ENCODE measurements at places on chromosomes 3 and 15.

GRCh38 chr3:168865022-168865551 is 769.4 kb upstream of the GOLIM4 start:
- DNase-seq = no peak

DNA sequence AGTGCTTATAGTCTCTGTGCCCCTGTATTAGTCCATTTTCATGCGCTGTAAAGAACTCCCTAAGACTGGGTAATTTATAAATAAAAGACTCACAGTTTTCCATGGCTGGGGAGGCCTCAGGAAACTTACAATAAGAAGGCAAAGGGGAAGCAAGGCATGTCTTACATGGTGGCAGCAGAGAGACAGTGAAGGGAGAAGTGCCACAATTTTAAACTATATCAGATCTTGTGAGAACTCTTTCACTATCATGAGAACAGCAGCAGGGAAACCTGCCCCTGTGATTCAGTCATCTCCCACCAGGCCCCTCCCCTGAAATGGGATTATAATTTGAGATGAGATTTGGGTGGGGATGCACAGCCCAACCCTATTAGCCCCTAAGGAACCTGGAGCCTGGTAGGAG is 243.2 kb downstream of the EDEM1 start:
- DNase-seq = no peak

DNA sequence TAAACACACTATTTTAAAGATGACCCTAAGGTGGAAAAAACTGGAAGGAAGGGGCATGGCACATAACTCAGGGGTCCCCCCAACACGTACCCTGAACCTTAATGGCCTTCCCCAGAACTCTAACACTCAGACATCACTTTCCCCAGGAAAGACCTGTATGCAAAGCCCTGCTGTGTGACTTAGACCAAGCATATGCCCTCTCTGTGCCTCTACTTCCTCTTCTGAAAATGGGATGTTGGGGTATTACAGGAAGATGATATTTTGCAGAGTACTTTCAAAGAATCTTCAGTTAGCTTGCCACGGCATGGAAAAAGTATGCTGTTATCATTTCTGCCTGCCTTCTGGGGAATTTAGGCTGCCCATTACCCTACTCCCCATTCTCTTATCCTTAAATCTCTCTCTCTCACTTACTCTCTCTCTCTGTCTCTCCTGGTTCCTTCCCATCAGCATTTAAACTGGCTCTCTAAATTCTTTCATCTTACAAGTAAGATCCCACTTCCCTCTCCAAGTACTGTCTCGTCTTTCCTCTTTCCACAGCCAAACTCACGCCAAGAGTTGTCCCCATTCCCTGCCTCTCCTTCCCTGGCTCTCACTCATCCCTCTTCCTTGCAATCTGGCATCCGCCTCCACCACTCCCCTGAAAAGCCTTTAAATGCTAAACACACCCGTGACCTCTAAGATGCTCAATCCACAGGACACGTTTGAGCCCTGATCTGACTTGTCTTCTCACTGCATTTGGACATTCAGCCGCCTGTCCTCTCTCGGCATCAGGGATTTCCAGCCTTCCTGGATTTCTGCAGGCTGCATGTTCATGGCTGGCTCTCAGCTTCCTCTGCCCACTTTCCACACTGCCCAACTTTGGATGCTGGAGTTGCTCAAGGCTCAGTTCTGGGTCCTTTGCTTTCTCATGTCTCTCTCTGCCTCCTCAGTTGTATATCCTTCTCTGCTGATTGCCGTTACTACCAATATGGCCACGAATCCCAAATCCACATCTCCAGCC is 7.5 kb upstream of the INSYN1 start:
- no peak for DNase-seq

GRCh38 chr15:70027518-70027917 is 70.2 kb downstream of the TLE3 start:
- DNase-seq = no peak

DNA sequence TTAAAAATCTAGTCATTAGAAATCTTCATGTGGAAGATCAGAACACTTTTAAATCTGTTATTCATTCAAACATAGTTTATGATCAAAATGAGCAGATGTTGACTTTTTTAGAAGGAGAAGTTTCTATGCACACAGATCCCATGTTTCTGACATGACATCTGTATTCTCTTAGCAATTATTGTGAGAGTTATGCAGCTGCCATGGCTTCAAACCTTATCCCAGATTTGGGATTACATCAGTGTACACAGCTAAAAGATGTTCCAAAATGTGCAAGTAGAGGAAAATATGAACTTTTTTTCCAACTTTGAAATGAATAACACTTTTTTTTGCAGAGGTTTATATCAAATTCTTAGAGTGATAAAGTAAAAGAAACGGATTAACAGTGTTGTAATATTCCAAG is 1166.9 kb downstream of the ZPLD1 start:
- DNase-seq = no peak

GRCh38 chr15:101808201-101808600 is 3.8 kb upstream of the OR4F15 start:
- no peak for DNase-seq

DNA sequence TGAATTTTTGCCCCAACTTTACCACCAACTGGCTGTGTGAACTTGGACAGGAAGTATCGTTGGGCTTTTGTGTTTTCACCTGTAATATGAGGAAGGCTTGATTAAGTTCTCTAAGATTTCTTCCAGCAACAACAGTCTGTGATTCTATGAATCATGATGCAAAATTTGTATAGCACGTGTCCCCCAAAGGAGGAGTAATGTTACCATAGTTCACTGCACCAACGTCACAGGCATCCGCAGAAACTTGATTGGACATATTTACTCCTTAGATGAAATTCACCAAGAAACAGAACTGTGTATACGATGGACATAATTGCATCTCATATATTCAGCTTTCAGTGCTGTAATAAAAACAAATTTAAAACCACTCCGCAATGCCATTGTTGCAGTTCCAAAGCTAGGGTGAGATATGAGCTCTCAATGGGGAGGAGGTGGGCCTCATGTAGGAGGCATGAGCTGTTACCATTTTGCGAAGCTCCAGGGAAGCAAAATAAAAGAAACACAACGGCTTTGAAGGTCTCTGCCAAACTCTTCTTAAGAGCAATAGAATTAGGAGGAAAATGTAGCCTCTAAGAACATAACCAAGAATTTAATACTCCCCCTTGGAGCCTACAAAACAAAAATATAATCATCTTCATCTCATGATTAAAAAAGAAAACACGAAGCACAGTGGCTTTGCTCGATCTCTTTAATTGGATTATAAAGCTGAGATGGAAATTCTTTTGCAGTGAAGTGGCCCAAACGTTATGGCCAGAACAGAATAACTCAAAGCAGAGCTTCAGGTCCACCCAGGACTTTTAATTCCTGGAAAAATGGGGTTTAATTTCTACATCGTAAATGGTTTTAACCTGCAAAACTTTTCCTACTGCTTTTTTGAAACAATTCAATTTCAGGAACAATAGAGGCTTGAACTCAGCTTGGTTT is 80.7 kb downstream of the CHST2 start:
- no peak for DNase-seq

- no peak for DNase-seq
Observed at GRCh38 chr15:48865370-48866079, 12.4 kb upstream of the EID1 start.

- DNase-seq = no peak
Observed at GRCh38 chr15:31300208-31300661, 26.4 kb upstream of the KLF13 start.

DNA sequence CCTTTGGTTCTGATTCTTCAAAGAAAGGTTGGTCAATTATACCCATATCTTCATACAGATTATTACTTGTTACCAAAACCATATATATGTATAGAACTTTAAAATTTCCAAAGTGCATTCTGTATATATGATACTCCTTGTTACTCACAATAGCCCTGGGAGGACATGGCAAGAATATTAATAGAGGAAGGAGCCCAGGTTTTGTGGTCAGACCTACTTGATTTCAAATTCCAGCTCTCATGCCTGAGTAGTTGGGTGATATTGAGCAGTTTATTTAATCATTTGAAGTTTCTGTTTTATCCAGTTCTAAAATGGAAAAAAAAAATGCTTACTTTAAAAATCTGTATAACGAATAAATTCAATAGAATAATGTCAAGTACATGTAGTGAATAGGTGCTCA is 2.5 kb downstream of the IL1RAP start:
- no peak for DNase-seq

- peak; percentile 24 for DNase-seq
Observed at GRCh38 chr15:60858511-60859070, 370.5 kb downstream of the RORA start.

- DNase-seq = no peak
Observed at GRCh38 chr3:134057654-134058110, 28.0 kb upstream of the SLCO2A1 start.

DNA sequence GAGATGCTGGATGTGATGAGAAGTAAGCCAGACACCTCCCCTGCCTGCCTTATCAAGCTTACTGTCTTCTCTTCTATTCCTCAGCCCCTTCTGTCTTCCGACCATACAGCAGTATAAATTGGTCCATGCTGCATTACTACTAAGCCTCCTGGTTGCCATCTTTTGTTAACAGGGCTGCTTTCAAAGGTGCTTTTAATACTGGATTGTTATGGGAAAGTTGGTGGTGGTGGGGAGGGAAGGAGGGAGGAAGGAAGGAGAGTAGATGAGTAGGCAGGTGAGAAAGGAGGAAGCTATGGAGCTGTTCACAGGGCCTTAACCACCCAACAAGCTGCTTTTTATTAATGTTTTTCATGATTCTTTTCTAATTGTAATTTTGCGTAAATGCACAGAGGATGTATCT is 114.9 kb downstream of the SLC25A26 start:
- no peak for DNase-seq

DNA sequence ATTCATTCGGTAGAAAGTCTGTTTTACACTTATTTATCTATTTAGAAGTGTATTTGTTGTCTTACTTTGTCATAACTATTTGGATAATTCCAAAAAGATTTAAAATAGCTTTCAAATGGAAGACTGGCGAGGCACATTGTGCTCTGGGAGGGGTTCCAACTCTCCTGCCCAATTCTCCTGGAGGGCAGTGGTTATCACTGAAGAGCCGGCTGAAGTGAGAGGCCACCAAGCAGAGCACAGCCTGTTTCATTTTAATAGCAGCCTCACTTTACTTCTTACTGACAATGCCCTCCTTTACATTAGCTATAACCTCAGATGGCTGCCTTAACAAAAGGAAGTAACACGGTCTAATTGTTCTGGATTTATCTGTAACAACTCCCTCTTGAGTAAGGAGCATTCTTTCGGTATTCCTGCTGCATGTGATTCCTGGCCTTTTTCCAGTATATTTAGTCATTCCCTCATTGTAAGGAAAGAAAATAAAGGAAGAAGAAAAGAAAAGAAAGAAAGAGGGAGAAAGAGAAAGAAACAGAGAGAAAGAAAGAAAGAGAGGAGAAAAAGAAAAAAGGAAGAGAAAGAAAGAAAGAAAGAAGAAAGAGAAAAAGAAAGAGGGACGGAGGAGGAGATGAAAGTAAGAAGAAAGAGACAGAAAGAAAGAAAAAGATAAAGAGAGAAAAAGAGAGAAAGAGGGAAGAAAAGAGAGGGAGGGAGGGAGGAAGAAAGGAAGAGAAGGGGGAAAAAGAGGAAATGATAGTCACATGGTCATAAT is 339.8 kb upstream of the WNT5A start:
- no peak for DNase-seq

DNA sequence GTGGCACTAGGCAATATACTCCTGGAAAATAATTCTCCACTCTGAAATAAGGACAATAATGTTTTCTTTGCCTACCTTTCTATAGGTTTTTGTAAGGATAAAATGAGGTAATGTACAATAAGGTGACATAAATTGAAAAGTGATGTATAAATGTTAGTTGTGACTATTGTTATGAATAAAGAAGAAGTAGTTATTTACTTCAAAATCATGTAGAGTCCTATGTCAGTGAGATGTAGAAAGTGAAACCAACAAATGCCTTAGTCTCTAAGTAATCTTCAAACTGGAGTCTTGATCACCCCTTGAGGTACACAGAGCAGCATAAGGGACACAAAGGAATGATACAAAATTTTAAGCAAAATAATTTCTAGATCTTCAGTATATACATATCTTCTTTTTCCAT is 60.3 kb upstream of the TP63 start:
- DNase-seq = no peak

GRCh38 chr3:131807822-131808221 is 227.0 kb downstream of the CPNE4 start:
- DNase-seq = no peak

- DNase-seq = no peak
Observed at GRCh38 chr3:66376568-66376967, 124.3 kb downstream of the LRIG1 start.

DNA sequence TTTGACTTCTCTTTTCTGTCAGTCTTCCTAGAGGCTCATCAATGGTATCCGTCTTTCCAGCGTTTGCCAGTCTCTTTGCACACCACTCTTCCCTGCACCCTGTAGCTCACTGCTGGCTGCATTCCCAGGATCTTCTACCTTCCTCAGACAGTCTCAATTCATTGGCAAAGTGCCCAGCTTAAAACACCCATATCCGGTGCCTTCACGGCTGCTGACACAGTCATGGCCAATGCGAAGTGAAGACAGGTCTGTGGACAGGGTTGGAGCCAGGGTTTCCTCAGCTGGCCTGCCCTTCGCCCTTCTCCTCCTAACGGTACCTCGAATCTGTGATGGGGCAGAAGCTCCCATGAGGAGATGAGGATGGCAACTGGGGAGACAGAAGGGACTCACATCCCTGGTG is 36.1 kb downstream of the PTH1R start:
- DNase-seq = no peak

DNA sequence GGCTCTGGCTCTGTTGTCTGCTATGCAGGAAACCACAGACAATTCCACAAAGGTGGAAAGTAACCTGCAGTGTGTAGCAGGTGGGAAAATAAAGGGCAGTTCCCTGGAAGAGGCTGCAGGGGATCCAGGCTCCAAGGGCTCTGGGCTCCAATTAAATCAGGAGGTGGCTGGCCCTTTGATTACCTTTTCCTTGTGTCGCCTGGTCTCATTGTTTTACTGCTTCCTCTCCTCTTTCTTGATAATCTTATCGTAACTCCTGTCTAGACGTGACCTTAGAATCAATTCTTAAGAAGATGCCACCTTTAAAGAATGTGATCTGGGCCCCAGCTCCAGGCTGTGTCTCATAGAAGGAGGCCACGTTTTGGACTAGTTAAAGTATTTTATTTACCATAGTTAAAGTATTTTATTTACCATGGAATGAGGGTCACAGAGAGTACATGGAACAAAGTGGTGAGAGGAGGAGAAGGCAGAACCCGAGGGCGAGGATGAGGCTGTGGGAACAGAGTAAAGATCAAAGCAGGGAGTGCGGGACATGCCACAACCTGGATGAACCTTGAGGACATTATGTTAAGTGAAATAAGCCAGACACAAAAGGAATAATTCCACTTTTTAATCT is 237.5 kb upstream of the STT3B start:
- DNase-seq = no peak

- DNase-seq = no peak
Observed at GRCh38 chr3:10309736-10310135, 11.2 kb downstream of the SEC13 start.

DNA sequence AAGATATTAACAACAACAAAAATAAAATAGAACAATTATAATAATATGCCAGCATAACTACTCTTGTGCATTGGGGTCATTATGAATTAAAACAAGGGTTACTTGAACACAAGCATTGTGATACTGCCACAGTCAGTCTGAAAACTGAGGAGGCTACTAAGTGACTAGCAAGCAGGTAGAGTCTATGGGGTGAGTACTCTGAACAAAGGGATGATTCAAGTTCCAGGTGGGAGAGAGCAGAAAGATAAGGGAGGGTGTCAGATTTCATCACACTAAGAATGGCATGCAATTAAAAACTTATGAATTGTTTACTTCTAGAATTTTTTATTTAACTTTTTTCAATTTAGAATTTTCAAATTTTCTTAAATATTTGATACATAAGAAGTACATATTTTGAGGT is 754.4 kb upstream of the GOLIM4 start:
- DNase-seq = no peak
